ENCODE measurements at places on chromosomes 5 and 9.

DNA sequence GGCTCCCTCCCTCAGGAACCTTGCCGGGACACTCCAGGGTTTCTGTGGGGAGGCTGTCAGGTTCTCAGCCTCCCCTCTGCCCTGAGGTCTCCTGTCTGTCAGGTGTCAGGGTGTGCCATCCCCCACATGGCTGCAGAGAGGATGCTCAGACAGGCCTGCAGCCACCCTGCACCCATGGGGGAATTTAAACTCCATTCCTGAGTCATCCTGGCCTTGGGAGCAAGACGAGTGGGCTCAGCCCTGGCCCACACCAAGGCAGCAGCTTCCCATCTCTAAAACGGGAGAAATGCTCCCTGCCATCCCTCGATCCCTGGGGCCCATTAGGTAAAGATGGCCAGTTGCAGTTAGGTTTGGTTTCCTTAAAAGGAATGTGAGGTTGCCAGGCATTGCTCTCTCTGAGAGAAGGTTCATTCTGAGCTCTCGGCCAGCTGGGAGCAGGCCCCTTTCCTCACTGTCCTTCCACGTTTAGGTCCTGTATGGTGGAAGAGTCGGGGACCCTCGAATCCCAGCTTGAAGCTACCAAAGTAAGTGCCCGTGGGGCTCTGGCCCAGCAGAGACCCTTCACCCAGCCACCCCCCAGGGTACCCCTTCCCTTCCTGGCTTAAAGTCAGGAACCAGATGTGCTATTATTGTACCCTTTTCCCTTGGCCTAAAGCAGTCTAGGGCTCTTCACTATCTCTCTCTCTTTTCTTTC lies 26.6 kb downstream of the DYNC2I2 start:
- DNase-seq = no peak

- DNase-seq = no peak
Measured at GRCh38 chr9:29449306-29449705, 1876.0 kb upstream of the C9orf72 start.

- no peak for DNase-seq
Measured at GRCh38 chr5:178667688-178668087, 40.8 kb upstream of the CLK4 start.

DNA sequence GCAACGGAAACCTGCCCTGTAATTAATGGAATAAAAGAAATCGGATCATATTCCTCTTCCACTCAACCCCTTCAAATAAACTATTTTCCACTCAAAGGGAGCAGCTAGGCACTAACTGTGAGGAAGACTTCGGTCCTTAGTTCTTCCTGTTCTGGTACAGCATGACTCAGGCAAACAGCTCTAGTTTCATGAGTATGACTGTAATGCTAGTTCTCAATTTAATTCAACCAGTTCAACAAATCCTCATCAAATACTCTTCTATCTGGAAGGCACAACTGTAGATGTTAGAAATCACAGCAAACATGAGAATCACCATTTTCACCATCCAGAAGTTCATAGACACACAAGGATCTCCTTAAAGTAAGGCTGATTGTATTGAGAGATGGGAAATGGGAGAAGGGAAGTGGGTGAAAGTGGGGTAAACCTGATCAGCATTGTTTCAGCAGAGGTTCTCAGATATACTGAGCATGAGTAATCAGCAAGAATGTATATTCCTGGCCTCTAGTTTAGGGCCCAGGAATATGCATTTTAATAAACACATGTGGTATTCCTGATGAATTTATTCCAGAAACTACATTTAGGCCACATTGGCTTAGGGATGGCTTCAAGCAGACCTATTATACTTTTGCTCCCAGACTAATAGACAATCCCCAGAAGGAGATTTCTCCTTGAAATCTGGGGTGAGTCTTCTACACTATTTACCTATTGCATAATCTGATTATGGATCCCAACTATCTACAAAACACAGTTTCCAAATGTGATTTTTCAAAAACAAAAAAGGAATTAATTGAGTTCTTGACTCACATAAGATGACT lies 141.1 kb upstream of the SLC12A2 start:
- no peak for DNase-seq

DNA sequence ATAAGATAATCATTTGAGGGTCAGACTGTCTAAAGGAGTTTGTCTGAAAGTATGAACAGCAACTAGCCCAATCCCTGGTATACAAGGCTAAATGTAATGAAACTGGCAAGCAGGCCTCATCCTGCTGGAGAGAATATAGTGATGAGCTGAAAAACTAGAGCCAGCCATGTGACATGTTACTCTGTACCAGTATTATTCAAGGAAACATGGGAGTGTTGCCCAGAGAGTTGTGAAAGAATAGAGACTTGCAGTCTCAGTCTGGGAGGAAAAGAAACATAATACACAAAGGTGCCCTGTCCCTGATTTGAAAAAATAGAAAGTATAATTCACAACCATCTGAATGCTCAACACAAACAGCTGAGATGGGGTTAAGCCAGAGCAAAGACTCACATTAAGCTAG lies 37.9 kb upstream of the HTR1A start:
- DNase-seq = no peak

DNA sequence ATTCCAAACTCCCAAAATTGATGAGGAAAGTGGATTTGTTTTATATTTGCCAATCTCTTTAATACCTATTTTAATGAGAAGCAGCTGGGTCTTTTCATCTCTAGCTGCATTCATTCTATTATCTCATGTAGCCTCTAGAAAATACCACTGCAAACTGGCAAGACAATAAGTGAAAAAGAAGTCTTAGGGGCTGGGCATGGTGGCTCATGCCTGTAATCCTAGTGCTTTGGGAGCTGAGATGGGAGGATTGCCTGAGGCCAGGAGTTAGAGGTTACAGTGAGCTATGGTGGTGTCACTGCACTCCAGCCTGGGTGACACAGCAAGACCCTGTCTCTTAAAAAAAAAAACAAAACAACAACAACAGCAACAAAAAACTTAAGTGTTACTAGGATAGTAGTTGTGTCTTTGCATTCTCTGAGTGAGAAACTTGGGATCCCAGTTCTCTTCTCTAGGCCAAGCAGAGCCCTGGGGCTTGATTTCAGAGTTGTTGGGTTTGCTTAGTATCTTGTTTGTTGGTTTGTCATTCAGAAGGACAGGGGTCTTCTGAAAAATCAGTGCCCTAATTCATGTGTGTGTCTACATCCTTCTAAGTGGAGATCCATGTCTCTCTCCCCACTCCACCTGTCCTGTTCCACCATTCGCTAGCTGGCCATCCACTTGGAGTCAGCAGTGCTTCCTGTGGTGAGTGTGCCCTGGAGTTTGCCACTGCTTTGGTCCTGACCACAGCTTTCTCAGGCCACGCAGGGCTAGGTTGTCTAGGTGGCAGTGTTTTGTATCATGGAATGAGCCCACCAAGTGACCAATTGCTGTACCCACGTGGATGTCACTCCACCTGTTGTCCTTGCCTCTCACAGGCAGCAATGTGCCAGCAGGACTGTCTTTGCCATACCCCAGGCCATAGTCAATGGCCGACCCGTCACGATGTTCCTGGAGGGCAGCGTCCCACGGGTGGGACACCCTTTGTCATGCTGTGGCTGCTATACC lies 19.5 kb downstream of the MARCHF6 start:
- DNase-seq = no peak

GRCh38 chr5:149227168-149227826 lies 44.4 kb upstream of the AFAP1L1 start:
- DNase-seq = no peak

- DNase-seq = no peak
Measured at GRCh38 chr5:124651663-124652513, 94.6 kb downstream of the ZNF608 start.

GRCh38 chr9:26462213-26462612 lies 430.4 kb downstream of the CAAP1 start:
- DNase-seq = no peak

GRCh38 chr9:106885451-106885850 lies 22.5 kb downstream of the ZNF462 start:
- DNase-seq = no peak

GRCh38 chr9:12730927-12731326 lies 37.7 kb downstream of the TYRP1 start:
- DNase-seq = no peak

GRCh38 chr9:108582726-108583125 lies 273.1 kb downstream of the ACTL7B start:
- no peak for DNase-seq

GRCh38 chr5:124745928-124746915 lies at the start of gene ZNF608:
ZNF608 (minus strand) TSS chr5:124746639; CDS start chr5:124744989, 1,650 bp downstream.
- peak; percentile 57 for DNase-seq

GRCh38 chr9:90839183-90839728 lies 37.6 kb downstream of the SYK start:
- no peak for DNase-seq

- no peak for DNase-seq
Measured at GRCh38 chr5:132203916-132204315, 23.7 kb downstream of the P4HA2 start.

DNA sequence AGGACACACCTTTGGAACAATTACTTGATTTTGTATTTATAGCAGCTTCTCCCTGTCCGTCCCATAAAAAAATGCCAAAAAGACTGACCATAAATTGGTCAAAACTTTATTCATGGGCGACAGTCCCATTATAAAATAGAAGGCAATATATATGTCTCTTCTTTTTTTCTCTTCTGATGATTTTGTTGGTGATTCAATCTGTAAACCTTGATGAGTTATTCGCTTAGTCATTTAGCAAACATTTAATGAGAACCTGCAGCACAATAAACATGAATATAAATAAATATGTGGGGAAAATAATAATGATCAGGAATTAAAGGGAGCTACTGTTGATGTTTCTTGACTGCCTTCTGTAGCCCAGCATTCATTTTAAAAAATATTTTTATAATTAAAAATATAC lies 356.4 kb upstream of the ACTBL2 start:
- DNase-seq = no peak

DNA sequence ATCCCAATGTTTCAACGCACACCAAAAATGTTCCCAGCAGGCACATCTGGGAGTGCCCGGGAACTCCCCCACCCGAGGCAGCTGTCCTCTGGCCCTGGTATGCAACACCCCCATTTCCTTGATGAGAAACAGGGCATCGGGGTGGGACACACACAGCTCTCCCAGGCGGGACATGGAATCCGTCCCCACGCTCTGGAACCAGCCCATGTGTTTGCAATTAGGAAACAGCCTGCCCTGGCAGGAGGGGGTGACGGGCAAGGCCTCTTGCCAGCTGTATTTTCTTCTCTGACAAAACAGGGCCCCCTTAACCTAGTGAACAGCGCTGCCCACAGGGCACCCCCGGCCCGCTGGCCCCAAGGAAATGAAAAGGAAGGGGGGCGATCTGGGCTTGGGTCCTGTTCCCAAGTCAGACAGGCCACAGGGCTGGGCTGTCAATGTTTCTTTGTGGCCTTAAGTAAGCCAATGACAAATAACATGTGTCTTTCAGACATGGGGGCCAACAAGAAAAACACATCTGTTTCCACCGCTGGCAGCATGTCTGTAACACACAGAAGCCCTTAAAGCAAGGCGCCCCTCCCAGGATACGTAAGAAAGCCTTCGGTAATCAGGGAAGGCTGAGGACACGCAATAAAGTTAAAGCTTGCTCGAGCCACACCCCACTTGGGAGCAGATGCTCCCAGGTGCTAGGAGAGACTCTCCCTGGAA lies 125.3 kb downstream of the ROR2 start:
- DNase-seq = no peak

- DNase-seq = no peak
Measured at GRCh38 chr9:130305381-130305780, 39.8 kb downstream of the HMCN2 start.

DNA sequence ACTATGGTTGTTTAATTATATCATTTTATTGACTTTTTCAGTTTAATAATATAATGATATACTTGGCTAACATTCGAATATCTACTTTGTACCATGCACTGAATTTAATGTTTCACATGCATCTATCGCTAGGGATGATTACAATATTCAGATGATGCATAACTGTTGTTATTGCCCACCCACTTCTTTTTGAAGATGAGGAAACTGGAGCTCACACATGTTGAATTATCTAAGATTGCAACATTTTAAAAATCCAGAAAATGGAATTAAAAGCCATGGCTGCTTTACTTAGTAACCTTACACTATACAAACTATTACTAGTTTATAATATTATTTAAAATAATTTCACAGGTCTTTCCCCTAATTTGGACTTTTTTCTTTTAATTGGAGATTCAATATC lies 171.7 kb downstream of the TLR4 start:
- no peak for DNase-seq

GRCh38 chr5:128436749-128437188 lies 101.3 kb downstream of the FBN2 start:
- DNase-seq = peak; percentile 54

GRCh38 chr5:108911055-108911454 lies 163.4 kb downstream of the FER start:
- DNase-seq = no peak

GRCh38 chr5:74624931-74625505 lies 15.5 kb downstream of the ENC1 start:
- no peak for DNase-seq

GRCh38 chr5:59008816-59009473 lies 426.1 kb downstream of the RAB3C start:
- DNase-seq = no peak

DNA sequence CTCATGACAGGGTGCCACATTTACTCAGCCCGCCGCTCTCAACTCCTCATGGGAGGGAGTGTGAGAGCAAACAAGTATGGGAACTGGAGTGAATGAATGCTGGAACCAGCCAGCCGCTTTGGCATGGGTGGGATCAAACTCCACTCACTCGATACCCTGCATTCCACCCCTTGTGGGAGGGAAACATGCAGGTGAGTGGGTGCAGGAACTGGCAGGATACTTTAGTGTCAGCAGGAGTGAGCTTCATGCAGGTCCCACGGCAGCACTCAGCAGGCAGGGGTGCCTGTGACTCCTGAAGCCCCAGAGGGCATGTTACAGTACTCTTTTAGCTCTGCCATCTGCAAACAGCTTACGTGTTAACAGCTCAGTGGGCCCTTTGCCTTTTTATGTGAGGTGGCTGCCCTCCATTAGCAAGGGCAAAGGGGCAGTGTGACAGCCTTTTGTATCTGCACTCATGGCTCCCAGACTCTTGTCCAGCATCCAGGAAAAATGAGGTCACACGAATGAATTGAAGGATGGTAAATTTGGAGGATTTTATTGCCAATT lies 433.2 kb upstream of the NMUR2 start:
- DNase-seq = no peak

DNA sequence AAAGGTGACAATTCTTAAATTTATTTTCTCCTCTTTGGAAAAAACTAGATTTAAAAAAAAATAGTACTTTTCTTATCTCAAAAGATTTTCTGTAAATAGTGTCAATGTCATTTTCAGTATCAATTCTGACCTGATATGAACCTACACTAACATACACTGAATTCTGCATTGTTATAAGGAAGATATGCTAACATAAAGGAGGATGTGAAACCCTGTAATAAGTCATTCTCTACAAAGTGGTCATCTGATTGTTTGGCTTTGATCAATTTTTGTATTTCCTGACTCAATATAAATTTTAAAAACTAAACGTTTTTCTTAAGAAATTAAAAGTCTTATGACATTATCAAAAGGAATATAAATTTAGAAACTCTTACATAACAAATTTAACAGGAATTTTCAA lies 233.6 kb upstream of the EDIL3 start:
- DNase-seq = no peak

DNA sequence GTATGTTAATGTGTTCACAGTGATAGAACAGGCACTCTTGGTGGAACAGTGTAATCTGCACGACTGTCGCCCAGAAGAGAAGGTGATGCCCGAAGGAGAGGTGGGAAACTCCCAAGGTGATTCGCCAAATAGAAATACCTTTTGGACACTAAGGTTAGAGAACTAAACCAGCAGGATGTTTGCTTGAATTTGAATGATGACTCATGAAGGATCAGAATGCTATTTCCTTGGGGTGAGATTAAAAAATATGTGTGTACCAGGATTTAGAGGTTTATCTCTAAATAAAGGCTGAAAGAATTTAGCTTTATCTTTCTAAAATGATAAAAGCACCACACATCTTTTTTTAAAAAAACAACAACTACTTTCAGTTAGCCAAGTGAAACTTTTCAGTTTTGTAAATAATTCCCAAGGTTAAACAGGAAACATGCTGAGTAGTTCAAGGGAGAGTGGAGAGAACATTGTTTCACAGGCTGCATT lies 297.4 kb upstream of the TAS2R1 start:
- no peak for DNase-seq

All from fibroblast of skin of left quadriceps (primary cell).